ENCODE measurements at places on chromosomes 4 and X.
A peak's percentile ranks its signal among the peaks of the same experiment; 100 is the strongest.

GRCh38 chr4:55161739-55162138 is 36.3 kb upstream of the KDR start:
- DNase-seq: no peak

DNA sequence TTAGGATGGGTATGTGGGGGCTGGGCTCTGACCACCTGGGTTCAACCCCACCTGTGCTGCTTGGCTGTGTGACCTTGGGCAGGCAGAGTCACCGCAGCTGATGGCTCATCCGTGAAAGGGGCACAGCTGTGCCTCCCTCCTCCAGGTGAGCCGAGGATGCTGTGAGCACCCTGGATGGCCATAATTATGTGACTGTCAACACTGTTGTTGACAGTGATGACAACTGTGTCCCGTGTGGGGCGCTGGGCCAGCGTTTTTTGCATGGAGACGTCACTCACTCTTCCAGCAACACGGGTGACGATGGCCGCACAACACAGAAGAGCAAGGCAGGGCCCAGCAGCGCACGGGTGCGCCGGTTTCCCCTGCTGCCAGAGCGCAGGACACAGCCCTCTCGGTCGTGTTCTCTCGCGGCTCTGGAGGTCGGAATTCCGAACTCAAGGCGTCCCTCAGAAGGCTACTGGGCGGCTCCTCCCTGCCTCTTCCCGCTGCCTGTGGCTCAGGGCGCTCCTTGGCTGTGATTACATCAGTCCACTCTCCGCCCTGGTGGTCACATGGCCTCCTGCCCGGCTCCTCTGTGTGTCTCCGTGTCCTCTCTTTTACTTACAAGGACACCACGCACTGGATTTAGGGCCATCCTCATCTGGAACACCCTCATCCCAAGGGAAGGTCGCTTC is 1.3 kb downstream of the SH3TC1 start:
- peak; percentile 56 for DNase-seq

GRCh38 chrX:132483488-132483887 is 5.3 kb downstream of the MBNL3 start:
- DNase-seq: no peak

DNA sequence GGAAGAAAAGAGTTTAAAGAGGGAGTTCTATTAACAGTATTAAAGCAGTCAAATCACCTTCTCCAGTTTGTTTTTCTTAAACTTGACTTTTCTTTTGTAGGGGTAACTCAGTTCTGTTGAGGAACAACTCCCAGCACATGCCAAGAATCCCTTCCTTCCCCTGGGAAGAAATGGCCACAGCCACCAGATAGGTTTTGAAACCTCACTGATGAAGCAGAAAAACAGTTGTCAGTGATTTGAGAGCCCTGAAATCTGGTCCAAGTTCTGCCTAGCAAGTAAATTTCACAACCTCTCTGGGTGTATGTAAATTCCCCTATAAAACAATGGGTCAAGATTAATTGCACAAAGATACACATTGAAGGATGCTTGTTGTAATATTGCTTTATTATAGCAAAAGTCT is 167.1 kb downstream of the DHX15 start:
- no peak for DNase-seq

DNA sequence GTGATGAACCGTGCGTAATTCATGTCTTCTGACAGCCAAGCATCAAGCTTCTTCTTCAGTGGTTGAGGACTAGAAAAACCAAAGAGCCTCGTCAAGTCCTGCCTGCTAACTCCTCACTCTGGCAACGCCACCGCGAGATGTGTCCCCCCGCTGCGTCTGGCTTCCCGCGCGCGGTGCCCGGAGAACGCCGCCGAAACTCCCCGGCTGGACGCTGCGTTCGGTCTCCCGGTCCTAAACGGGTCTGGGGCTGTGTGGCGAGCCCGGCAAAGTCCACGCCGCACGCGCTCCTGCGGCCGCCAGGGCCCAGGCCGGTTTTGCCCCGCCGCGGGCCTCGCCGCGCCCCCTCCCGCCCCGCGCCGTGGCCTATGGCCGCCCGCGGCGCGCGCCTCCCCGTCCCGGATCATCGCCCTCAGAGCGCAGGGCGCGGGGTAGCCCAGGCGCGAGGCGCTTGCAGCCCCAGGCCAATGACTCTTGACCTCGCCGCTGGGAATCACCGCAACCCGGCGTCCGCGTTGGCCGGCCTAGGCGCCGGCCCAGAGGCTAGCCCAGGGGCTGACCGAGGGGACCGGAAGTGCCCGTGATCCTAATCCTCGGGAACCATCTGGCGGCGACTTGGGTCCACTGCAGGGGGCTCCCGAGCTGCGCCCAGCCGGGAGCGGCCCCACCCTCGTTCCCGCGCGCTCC is at the start of gene AADAT:
TSS of gene AADAT (minus strand) at position 289 of the 684 bp plus-strand sequence. CDS start at position 23, 266 bp downstream.
- peak; percentile 69 for DNase-seq

DNA sequence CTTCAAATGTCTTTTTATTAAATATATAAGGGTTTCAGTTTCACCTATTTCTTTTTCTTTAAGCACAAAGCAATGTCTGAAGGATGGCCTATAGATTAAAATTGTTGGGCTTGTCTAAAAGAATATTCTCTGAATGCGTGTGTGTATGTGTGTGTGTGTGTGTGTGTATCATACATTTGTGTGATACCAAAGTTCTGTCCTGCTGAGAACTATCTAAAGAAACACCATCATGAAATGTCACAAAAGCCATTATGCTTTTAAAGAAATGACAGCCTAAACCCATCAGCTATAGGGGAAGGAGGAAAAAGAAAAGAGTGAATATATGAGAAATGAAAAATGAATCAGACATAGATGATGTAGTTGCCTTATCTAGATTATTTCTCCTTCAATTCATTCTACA is 1501.5 kb upstream of the TENM3 start:
- no peak for DNase-seq

DNA sequence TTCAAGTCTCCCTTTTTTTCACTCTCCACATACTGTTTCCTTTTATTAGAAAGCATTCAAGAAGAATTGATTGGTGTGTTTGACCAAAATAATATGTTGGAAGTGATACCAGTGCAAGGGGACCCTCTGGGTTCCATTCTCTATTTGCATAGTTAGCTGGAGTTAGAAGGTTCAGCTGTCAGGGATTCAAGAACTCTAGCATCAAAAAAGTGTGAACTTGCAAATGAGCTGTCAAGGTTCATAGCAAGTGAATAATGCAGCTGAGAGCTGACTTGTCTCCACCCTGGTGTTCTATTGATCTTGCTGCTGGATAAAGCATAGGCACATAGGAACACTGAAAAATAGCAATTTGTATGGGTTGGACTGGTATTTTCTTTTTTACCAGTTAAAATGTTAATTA is 73.2 kb downstream of the SORBS2 start:
- DNase-seq: no peak

DNA sequence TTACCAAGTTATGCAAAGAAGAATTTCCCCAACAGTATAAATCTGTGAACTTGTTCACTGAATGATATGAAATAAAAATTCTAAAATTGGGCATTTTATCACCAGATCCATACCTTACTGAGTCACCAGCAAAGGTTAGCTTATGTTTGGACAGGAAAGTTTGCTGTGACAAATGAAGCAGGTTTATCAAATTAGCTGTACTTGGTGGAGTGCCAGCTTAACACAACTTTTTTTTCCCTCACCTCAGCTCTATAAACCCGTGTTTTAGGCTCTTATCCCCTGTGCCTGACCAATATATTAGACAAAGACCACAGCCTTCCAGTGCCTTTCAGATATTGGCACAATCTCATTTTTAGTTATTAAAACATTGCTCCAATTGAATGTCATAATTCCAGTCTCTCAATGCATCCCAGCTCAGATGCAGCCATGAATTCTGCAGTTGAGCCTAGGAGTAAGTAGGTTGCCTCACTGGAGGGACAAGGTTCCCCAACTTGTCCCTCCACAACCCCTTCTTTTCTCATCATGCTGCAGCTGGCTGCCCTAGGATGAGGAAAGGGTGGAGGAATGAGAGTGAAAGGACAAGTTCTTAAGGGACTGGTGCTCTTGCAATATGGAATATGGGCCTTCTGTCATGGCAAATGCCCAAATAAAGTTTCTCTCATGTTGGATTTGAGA is 27.0 kb upstream of the PDGFC start:
- DNase-seq: no peak

DNA sequence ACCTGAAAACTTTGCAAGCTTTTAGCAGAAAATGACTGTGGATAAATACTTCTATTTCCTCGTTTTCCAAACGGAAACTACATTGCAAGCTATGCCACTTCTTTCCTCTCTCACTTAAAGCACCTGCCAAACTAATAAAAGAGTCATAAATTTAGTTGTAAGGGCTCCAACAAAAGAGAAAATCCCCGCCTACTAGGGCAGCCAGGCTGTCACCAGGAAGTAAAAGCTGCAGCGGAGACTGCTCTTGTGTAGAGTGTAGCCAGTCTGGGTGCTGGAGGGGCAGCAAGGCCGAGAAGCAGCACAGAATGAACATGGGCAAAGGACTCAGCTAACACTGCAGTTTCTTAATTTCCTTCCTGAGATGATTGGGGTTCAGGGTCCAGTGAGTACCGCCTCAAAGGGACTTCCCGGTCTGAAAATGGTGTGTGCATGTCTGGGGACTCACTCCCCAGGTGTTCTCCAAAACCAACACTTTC is 89.3 kb upstream of the MAML3 start:
- no peak for DNase-seq

DNA sequence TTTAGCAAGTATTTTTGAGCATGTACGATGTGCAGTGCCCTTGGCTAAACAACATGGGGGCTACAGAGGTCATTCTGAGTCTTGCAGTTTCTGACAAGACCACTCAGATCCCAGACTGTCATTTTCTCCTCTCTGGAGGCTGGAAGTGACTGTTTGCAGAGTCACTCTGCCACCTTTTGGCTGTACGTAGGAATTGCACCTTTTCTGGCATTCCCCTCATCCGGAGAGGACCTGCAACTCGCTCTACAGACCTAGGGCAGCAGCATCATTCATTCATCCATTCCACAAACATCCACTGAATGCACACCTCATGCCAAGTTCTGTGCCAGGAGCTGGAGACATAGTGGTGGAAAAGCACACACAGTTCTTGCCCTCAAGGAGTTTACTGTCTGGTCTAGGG is 160.4 kb upstream of the GPR101 start:
- peak; percentile 24 for DNase-seq

DNA sequence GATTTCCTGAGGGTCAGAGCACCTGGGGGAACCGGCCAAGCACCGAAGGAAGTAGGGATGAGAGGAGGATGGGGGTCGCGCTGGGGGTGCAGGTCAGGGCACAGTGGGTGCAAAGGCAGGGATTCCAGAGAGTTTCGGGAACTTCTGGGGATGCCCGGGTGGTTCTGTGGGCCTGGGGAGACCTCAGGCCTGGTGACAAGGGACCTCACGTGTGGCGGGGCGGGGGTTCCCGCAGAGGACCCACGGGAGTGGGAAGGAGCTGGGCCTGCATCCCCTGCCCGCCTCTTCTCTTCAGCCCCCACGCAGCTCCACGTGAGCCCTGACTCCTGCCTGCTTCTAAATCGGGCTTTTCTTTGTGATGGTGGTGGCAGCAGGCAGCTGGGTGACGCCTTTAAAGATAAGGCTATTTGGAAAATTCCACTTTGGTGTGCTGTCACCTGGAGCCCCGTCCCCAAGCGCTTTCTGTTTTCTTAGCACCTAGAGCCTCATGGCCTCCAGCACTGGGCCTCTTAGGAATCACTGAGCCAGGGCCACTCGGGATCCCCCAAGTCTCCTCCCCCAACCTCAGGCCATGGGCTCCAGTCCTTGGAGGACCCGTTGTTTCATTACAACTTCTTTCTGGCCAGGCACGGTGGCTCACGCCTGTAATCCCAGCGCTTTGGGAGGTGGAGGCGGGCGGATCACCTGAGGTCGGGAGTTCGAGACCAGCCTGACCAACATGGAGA is 7.1 kb upstream of the TBC1D14 start:
- DNase-seq: no peak

DNA sequence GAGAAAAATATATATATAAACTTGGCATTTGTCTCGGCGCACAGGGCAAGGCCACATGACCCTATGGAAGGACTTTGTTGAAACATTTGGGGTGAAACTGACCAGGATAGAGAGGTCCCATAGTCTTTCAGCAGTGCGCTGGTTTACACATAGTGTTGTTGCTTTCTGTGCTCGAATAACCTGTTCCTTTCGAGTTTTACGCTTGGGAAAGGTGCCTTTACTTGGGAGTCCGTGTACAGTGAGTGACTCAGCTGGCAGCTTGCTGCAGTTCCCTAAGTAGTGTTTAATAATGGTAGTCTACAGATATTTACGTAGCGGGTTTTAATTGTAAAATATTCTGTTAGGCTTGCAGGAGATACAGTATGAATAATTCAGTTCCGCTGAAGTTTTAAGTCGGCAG is 578 bp downstream of the APOOL start:
- DNase-seq: peak; percentile 15

DNA sequence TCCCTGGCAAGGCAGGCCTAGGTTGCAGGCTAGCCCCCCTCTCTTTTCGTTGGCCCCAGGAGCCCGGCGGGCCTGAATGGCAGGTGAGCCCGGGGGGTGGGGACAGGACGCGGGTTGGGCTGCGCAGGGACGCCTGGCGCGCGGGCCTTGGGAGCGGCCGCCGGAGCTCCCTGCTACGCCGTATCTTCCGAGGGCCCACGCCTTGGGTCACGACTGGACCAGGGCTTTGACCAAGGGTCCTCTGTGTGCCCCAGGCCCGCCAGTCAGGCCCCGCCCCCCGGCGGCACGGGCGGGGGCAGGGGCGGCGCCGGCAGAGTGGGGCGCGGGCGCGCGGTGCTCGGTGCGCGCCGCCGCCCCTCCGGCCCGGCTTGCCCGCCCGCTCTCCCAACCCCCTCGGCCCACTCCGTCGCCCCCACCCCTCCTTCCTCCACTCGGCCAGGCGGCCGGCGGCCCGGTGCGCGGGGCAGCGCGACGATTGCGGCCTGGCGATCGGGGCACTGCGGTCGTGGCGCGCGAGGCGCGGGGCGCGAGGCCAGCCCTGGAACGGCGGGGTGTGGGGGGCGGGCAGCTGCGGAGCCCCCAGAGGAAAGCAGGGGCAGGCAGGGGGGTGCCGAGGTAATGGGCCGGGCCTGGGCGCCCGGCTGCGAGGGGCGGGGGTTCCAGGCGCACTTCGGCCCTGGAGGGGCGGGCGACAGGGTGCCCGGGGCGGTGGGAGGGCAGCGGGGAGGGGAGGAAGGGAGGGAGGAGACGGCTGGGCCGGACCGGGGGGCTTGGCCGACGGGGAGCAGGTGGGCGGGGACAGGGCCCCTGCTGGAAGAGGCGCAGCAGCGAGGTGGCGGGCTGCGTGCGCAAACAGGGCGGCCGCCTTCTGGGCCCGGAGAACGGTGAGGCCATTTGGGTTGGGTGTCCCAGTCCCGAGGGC is at the start of gene PRRG3:
TSS of gene PRRG3 (plus strand) at position 798 of the 922 bp plus-strand sequence. CDS start 3,357 bp downstream, outside the sequence.
- DNase-seq: no peak

DNA sequence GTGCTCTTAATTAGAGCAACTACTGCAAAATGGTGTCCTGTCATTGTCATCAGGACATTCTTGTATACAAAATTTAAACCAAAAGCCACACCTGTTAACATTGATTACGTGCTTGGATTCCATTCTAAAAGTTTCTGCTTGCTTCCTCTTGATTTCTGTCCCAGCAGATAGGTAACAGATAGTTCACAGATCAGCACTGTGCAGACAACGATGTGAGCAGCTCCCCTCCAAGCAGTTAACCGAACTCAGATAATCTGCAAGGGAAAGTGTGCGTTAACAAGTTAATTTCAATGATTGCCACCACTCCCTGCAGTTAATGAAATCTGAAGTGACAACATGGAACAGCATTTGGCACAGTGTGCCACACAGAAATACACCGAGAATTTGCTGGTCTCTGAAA is 54.4 kb upstream of the RELL1 start:
- no peak for DNase-seq

Data from choroid plexus epithelial cell (primary cell).